Mammary microvascular endothelial cell (primary cell): ENCODE measurements at places on chromosomes 2 and 18. TPM values are rescaled to one million over a fixed set of nuclear protein-coding genes. Genes with fewer than 3 reads are reported as not detected.

The OTOF gene
- total RNA-seq = 1.3 TPM in 2 replicates

The CCL20 gene
- 4.6 and 6.5 TPM in 2 replicates for total RNA-seq

The IL1F10 gene
- not detected in 2 replicates for total RNA-seq

The DYSF gene
- total RNA-seq = 212 and 225 TPM in 2 replicates

The IL1RL2 gene
- total RNA-seq = not detected in 2 replicates

The POTEJ gene
- 0.07 TPM in 1 of 2 replicates, not detected in the other for total RNA-seq

The PLGLB2 gene
- total RNA-seq = not detected in 2 replicates

The SGO2 gene
- 15.5 and 18.2 TPM in 2 replicates for total RNA-seq

The PROKR1 gene
- not detected in 2 replicates for total RNA-seq

The VIT gene
- not detected in 2 replicates for total RNA-seq

The RAMP1 gene
- total RNA-seq = not detected in 2 replicates

The CCDC85A gene
- total RNA-seq = 10.7 and 12.7 TPM in 2 replicates

The ELP2 gene
- total RNA-seq = 37.4 and 45.5 TPM in 2 replicates

The OSR1 gene
- total RNA-seq = 0.40 TPM in 1 of 2 replicates, not detected in the other

The SEMA4F gene
- 3.7 and 5.0 TPM in 2 replicates for total RNA-seq
